ENCODE measurements at places on chromosomes 3 and 15.

DNA sequence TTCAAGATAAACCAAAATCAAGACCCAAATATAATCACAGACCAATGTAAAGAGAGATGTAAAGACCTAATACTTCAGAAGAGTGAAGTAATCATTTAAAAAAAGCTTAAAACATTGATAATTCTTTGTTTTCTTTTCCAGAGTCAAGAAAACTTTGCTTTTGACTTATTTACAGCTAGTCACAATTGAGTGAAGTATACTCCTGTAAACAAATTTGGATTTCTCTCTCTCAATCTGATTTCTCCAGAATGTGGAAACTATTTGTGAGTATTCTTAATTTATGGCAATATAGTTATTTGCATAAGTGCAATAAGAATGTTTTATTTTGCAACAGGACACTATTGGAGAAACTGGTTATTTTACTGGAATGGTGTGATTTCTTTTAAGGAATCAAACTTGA lies 43.7 kb upstream of the ZBTB20 start:
- no peak for DNase-seq

DNA sequence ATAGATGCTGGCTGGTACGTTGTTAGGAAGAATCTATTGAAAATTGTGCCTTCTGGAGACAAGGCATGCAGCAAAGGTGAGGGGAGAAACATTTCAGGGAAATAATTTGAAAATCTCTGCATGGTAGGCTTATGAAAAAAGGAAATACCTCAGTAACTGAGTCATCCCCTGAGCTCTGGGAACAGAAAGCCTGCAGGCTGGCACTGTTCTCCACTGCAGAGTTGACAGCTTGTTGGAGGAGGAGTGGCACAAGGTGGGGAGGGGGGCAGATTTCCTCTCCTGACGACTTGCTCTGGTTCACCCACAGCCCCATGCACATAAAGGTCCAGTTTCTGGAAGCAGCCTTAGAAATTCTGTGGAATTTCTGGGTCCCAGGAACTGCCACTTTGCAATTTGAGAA lies 179.4 kb downstream of the ABHD5 start:
- no peak for DNase-seq

GRCh38 chr3:124620600-124621063 lies 109.6 kb upstream of the UMPS start:
- DNase-seq: no peak

DNA sequence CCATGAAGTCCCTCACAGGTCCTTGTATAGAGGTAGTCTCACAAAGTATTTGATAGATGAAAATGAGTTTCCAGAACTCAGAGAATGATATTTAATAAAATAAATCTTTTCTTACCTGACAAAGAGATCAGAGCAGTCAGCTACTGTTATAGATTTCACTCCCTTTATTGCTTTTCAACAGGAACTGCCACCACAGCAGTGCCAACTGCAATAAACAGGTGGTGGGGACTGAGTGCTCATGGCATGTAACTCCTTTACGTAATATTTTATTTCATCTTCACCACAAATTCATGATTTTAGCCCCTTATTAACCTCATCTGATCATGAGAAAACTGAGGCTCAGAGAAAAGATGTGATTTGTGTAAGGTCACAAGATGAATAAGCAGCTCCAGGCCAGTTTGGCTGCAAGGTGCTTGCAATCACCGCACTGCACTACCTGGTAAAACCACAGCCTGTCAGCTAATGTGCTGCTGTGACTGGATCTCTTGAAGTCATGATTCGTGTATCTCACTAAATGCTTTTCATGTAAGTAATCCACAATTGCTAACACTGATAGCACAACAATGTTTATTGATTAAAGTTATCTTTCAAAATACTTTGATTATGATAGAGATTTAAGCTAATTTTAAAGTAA lies 78.8 kb downstream of the WNT5A start:
- DNase-seq: no peak

- no peak for DNase-seq
Measured at GRCh38 chr3:101964861-101965260, 115.5 kb downstream of the NFKBIZ start.

GRCh38 chr3:114329823-114330222 lies 36.0 kb downstream of the TIGIT start:
- DNase-seq: no peak

- no peak for DNase-seq
Measured at GRCh38 chr15:39407116-39407515, 173.8 kb upstream of the THBS1 start.

GRCh38 chr3:17088602-17089313 lies 204.0 kb downstream of the PLCL2 start:
- no peak for DNase-seq

GRCh38 chr3:185056908-185057307 lies 96.0 kb downstream of the C3orf70 start:
- DNase-seq: no peak

GRCh38 chr15:78064544-78064943 lies 13.0 kb downstream of the TBC1D2B start:
- DNase-seq: no peak

DNA sequence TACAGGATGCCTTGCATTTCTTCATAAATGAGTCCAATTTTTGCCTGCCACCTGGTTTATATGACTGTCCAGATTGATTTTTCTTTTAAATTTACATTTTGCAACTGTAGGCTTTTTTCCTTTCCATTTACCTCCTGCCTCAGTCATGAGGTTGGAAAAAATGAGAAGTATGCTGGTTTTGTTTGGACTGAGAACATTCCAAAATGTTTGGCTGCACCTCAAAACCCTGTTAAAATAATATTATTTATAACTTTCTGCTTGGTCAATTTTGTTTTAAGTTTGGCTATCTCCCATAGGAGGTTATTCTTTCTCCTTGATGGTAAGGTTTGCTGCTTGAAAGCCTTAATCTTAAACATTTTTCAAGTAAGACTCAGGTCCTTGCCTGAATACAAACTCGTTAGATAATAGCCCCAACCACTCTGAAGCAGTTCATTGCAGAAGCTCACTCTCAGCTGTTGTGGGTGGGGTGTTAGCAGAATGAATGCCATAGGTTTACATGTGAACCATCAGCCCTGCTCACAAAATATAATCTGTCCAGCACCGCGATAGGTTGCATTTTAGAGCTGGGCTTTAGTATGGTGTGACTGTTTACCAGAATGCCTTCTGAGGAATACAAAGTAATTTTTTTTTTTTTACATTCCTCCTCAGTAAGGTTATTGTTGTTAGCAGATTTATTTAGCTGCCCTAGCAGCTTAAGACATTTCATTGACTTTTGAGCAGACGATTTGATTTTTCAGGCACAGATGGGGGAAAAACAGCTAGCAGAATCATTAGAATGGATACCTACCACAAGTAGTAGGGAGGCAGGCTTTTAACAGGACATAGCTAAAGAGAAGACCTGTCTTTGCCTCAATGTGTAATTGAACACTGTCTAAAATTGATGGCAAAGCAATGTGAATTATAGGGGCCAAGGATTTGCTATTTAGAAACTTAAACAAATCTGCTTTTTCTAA lies 630.8 kb upstream of the KCNMB2 start:
- DNase-seq: no peak

DNA sequence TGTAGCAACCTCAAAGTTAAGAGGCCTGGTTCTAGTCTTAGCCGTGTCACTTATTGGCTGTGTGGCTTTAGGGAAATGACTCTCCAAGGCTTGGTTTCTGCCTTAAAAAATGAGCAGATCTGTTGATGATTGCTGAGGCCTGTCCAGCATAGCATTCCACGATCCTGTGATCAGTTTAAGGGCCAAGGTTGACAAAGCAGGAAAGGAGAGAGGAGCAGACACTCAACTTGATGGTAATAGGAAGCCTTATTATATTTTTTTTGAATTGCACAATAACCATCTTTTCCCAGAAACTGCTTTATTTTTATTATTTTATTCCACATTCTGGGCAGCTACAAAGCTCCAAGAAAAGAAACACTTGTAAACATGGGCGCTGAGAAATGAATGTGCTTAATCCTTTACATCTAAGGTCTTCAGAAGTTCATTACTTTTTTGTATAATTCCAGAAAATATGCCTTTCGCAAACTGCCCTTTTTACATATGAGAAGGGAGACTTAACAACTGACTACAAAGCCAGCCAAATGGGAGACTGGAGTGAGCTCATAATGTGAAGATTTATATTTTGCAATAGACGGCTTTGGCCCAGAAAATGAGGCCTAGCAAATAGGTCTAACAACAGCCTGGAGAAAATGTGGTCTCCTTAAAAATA lies 241.0 kb downstream of the ATP8B4 start:
- no peak for DNase-seq

GRCh38 chr3:171862993-171863521 lies 19.9 kb downstream of the TMEM212 start:
- no peak for DNase-seq

GRCh38 chr3:183800243-183800863 lies 25.0 kb downstream of the MAP6D1 start:
- DNase-seq: peak; percentile 88

DNA sequence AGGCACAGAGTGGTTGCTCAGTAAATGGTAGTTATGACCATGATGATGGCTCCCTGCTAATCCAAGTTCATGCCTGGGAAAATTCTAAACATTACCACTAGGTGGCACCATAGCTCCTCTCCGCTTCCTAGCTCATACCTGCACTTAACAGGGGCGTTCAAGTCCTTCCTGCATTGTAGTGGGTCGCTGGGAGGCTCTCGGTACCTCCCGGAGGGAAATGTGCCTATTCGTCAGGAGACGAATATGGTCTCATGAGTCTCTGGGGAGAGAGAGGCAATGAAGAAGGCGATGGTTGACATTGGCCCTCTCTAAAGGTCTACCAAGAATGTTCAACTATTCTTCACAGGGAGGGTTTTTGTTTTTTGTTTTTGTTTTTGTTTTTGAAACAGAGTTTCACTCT lies 10.9 kb downstream of the MESP1 start:
- DNase-seq: no peak

DNA sequence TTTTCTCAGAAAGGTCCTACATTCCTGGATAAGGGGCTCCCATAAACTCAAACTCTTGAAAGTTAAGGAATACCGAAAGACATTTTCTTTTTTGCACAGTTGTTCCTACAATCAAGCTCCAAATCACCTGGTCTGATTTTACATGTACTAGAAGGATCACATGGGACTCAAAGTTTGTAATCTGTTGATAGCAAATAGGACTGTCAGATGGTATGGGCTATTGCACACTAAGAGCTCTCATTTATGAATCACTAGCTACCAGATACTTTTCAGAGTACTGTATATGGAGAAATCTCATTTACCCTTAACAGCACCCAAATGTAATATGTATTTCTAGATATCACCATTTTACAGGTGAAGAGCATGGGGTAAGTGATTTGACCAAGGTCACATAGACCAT lies 49.5 kb upstream of the CMSS1 start:
- DNase-seq: no peak

- DNase-seq: no peak
Measured at GRCh38 chr15:84904419-84904818, 20.0 kb downstream of the SLC28A1 start.

- no peak for DNase-seq
Measured at GRCh38 chr15:98755138-98755537, 106.8 kb downstream of the IGF1R start.

GRCh38 chr3:182450942-182451787 lies 342.1 kb upstream of the ATP11B start:
- no peak for DNase-seq

DNA sequence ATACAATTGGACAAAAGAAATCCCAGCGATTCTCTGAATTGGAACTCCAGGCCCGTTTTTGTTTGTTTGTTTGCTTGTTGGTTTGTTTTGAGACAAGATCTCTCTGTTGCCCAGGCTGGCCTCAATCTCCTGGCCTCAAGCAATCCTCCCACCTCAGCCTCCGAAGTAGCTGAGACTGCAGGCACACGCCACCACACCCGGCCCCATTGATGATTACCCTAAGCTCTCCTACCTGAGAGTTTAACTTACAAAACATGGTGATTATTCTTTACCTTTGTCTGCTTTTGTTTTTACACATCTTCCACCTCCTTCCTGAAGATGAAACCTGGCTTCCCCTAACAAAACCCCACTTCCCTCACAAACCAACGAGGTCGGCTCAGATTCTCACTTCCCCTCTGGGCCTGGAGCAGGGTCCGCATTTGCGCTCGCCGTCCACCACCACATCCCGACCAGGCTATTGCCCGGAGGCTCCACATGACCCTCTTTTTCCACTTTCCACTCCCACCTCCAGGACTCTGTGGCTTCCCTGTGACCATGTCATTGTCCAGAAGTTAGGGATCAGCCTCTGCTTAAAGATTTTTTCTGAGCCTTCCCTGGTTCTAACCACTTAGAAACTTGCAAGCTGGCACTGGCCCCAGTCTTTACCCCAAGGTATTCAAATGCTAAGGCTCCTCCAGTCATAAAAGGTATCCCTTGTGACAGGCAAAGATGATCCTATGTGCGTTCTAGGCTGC lies 14.8 kb downstream of the KLHL6 start:
- DNase-seq: no peak

DNA sequence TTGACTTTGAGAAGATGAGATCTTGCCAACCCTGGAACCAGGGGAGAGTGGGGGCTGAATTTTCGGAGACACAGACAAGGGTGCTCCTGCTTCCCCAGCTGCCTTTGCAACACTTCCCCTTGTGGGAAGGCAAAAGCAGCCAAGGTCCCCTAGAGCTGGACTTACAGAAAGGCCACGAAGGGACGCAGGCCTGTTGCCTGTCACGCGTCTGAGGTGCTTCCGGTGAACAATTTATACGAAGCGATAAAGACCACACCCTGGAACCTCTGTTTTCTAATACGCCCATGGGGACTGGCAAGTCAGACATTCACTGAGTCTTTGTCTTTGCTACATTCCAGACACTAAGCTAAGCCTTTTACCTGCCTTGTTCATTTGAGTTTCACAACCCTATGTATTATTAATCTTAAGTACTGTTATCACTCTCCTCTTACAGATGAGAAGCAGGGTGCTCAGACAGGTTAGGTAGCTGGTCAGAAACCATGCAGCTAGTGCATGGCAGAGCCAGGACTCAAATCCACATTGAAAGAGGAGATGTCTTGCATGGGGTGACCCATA lies 13.2 kb downstream of the MEGF11 start:
- no peak for DNase-seq

DNA sequence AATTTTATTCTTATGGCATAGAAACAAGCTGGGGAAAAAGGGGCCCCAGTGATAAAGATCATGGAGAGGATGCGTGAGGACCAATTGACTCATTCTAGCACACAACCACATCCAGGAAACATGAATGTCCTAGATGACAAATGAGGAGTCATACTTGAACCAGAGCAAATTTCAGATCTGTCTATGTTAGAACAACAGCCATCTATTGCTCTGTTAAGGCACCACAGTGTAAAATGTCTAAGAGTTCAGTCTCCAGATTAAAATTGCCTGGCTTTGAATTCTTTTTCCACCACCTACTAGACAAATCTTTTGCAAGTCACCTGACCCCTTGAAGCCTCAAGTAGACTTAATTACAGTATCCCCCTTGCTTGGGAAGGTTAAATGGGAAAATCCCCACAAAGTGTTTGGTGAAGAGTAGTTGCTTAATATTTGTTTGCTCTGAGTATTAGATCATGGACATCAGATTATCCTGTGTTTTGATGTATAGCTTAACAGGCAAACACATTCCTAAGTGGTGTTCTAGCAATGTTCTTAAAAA lies 258.7 kb upstream of the TGFBR2 start:
- no peak for DNase-seq

Measured in nucleus accumbens (tissue), 56 donors.